AG09319 (cell line): ENCODE measurements at places on chromosomes 7 and 10.

GRCh38 chr7:143965280-143965679 lies 10.6 kb downstream of the OR2F1 start:
- DNase-seq, result no peak

DNA sequence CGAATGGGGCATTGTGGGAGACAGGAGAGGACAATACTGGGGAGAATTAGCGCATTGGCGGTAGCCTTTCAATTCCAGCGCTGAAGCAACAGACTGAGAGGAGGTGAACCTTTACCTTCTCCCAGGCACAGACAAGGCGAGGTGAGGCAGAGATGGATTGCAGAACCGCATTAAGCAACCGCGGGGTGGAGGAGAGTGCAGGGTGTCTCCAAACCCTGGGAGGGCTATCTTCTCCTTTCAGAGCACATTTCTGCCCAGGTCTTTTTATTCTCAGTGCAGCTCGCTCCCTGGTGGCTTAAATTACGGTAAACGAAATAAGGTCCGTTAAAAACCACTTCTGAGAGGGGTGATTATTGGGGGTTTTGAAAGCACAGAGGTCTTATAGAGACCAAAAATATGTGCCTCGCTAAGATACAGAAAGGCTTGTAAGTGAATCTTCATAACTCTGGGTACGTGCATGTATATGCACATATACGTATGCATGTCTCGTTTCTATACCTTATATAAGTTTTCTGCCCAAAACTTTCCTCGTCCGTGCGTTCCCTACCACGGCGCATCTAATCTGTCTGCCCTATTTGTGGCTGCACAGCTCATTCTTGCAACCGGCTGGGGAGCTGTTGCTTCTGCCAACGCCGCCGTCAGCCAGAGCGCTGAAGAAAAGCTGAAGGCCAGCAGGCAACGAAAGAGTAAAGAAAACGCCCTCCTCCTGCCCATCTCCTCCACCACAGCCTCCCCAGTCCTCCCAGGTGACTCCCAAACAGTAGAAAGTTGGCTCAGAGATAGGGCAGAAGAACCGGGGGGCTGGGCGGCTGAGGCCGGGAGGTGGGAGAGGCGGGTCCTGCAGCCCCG lies 895 bp upstream of the ZNF804B start:
- no peak for DNase-seq

DNA sequence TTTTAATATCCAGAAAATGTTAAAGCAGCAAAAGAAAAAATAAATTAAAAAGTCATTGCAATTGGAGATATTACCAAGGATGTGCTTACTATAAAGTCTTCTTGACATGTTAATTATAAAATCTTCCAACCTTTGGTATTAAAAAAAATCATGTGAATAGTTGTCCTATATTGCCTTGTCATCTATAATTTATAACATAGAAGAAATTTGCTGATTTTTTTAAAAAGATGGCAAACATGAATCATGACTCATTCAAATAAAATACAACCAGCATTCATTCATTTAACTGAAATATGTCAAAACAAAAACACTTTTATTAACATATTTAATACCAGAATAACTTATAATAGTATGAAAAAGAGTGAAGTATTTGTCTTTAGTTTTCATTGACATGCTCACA lies 72.6 kb downstream of the MKX start:
- DNase-seq, result no peak

DNA sequence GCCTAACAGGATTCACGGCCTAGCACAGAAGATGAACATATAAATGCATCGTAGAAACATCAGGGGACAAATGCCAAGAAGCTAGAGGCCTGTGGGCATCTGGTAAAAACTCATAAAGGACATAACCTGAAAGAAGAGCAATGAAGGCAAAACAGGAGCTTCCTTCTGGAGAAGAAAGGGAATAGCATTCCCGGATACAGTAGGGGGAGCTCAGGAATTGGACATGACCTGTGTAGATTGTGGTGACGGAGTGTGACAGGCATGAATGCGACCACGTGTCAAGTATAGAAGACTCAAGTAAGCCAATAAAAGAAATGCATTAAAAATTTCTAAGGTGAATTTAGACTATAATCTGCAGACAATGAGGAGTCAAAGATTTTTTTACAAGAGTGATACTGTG lies 270.1 kb downstream of the AGMO start:
- DNase-seq, result no peak

GRCh38 chr10:104322416-104322782 lies 15.9 kb downstream of the ITPRIP start:
- DNase-seq, result no peak

DNA sequence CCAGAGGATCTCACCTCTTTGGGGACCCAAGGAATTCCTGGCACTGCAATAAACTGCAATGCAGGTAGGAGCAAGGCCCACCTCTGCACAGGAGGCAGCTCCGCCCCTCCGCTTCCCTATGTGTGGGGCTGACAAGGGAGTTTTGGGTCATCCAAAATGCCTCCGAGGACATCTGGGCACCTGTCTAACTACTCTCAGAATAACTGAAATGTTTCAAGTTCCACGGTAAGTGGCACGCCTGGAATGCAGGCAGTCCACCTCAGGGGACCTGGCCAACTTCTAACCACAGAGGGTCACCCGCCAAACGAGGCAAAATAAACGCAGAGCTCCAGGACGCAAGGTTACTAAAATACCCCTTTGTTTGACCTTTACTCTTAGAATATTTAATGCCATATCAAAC lies 102.5 kb downstream of the FGFR2 start:
- DNase-seq, result no peak

GRCh38 chr7:36985316-36985715 lies 261.0 kb upstream of the AOAH start:
- no peak for DNase-seq

DNA sequence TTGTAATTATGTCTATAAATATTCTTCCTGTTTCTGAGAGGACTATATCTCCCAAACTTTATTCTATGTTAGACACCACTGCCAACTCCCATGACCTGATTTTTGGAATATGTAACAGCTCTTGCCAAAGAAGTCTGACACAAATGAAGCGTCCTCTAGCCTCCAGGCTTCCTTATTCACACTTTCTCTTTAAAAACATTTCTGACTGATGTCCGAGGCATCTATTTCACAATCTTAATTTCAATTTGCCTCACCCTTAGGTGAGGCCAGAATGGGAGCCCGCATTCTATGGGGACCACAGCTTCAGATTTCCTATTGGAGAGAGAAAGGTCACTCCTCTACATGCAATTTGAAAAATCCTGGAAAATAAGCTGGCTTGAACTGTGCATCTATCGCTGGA lies 873.2 kb downstream of the GATA3 start:
- no peak for DNase-seq

- DNase-seq, result no peak
These were observed 68.9 kb downstream of the KLF6 start for GRCh38 chr10:3716093-3716492.

- no peak for DNase-seq
These were observed 828 bp upstream of the MALSU1 start for GRCh38 chr7:23298141-23298881.

- DNase-seq, result no peak
These were observed 54.8 kb downstream of the ZMIZ1 start for GRCh38 chr10:79123547-79123963.

DNA sequence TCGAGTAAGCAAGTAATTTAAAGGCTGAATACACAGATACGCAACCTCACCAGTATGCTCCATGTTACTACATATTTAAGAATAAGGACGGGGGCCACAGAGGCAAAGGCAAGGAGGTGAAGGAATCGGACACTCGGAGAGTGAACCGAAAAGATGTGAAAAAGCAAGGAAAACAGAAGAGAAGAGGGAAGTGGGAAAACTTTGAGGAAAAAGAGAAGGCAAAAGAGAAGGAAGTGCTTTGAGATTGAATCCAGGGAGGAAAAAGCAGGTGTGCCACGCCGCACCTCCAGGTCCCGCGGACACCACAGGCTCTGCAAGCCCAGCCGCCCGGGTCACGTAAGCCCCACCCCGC lies 367 bp upstream of the AVL9 start:
- DNase-seq, result no peak

GRCh38 chr7:77330169-77330882 lies 85.8 kb downstream of the GSAP start:
- DNase-seq, result no peak

DNA sequence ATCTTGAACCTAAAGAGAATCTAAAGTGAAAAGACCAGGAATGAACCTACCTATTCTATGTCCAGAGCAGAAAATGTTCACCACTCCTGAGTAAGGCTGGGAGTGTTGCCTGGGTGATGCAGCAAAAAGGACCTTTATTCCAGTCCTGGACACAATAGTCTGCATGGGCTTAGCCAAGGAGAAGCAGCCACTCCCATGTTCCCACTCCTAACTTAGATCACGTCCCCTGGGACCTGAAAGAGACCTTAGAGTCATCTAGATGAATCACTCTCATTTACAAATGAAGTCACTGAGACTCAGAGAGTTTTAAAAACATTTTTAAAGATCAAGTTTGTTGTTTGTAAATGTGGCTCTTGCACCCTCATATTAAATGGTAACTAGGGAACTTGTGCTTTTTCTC lies 763.4 kb downstream of the KCNMA1 start:
- no peak for DNase-seq
